ENCODE measurements at places on chromosomes 6 and 20. TPM values are rescaled to one million over a fixed set of nuclear protein-coding genes. Genes with fewer than 3 reads are reported as not detected.

Gene FERMT1
- 10.9 TPM for total RNA-seq

Gene SLC16A10
- 0.48 TPM for total RNA-seq

Gene TRIM26
- total RNA-seq: 51.7 TPM

Gene FAM209B
- 0.60 TPM for total RNA-seq

Gene VIP
- 0.36 TPM for total RNA-seq

Gene PBOV1
- total RNA-seq: not detected

DNA sequence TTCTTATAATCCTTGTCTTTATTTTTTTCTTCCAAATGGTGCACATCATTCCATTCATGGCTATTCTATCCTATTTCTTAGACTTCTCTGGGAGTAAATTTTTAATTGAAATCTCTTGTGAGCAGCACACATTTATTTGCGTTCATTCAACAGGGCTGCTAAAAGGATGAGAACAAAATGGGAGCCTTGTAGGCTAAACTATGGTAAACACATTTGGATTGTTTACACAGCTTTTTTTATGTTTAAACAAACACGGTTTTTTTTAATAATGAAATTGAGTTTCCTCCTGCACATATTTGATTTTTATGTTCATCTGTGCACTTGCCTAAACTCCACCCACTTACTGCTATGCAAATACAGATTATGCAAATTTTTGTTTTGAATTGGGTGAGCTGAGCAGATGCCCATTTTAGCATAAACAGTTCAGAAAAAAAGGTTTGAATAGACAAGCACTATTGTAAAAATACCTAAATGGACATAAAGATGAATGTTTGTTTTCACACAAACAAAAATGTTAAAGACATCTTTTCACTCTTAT lies 92.0 kb downstream of the OLIG3 start:
- no peak overlapping the region for H3K4me3 ChIP-seq
- no peak for DNase-seq
- H3K27ac ChIP-seq: no peak overlapping the region
- no peaks in the 10 kb centered on the region for H3K4me1 ChIP-seq

- no peak for DNase-seq
- H3K4me3 ChIP-seq: no peak overlapping the region
- H3K27me3 ChIP-seq: no peaks in the 10 kb centered on the region
Observed at GRCh38 chr20:25579081-25579770, 6.1 kb downstream of the NINL start.

- H3K36me3 ChIP-seq: no peaks in the 10 kb centered on the region
- no peaks in the 10 kb centered on the region for H3K4me1 ChIP-seq
- no peaks in the 10 kb centered on the region for H3K27me3 ChIP-seq
- no peak for DNase-seq
- H3K27ac ChIP-seq: no peak overlapping the region
Observed at GRCh38 chr6:110849781-110850180, 24.8 kb upstream of the AMD1 start.

DNA sequence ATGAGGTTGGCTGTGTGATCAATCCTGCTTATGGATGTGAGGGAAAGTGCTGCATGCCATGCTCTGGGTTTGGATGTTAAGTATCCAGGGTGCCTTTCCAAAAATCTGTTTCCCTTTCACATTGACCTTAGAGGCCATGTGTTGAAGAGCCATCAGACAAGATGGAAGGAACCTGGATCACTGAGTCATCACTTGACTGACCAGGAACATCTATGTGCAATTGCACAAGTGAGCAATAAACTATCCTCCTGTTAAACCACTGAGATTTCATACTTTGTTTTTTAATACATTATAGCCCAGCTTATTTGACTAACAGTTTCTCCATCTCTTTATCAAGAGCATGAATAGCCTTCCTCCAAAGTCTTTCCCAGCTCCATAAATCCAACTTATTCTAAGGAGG lies 17.8 kb upstream of the TMEM14A start:
- no peak for DNase-seq
- no peaks in the 10 kb centered on the region for H3K36me3 ChIP-seq
- H3K4me3 ChIP-seq: no peak overlapping the region
- H3K27me3 ChIP-seq: no peaks in the 10 kb centered on the region
- H3K27ac ChIP-seq: no peak overlapping the region

- H3K4me1 ChIP-seq: peaks cover 4% of the 10 kb centered on the region
- no peak overlapping the region for H3K4me3 ChIP-seq
- no peak for DNase-seq
- H3K27me3 ChIP-seq: peaks cover 2% of the 10 kb centered on the region
- no peak overlapping the region for H3K27ac ChIP-seq
Observed at GRCh38 chr6:157717340-157717748, 105.7 kb upstream of the SNX9 start.

GRCh38 chr20:40442181-40442963 lies 246.7 kb downstream of the MAFB start:
- no peaks in the 10 kb centered on the region for H3K36me3 ChIP-seq
- no peak for DNase-seq
- H3K4me1 ChIP-seq: no peaks in the 10 kb centered on the region
- no peak overlapping the region for H3K27ac ChIP-seq
- H3K4me3 ChIP-seq: no peak overlapping the region
- H3K27me3 ChIP-seq: no peaks in the 10 kb centered on the region

DNA sequence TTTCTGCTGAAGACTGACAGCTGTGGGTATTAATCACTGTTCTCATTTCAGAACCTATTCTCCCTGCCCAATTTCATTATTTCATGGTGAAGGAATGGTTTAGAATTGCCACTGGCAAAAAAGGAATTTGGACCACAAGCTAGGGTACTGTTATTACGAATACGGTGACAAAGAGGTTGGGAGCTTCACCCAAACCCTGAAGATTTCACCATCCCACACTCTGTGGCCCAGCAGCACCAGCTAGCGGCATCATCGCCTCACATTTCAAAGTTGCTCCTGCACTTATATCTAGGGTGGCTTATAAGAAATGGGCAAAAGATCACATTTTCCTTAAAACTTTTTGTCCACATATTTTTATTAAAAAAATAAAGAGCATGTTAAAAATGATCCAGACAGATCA lies 236.1 kb downstream of the SYNDIG1 start:
- H3K27ac ChIP-seq: no peak overlapping the region
- no peaks in the 10 kb centered on the region for H3K4me1 ChIP-seq
- no peaks in the 10 kb centered on the region for H3K27me3 ChIP-seq
- no peaks in the 10 kb centered on the region for H3K36me3 ChIP-seq
- no peak overlapping the region for H3K4me3 ChIP-seq
- DNase-seq: no peak

DNA sequence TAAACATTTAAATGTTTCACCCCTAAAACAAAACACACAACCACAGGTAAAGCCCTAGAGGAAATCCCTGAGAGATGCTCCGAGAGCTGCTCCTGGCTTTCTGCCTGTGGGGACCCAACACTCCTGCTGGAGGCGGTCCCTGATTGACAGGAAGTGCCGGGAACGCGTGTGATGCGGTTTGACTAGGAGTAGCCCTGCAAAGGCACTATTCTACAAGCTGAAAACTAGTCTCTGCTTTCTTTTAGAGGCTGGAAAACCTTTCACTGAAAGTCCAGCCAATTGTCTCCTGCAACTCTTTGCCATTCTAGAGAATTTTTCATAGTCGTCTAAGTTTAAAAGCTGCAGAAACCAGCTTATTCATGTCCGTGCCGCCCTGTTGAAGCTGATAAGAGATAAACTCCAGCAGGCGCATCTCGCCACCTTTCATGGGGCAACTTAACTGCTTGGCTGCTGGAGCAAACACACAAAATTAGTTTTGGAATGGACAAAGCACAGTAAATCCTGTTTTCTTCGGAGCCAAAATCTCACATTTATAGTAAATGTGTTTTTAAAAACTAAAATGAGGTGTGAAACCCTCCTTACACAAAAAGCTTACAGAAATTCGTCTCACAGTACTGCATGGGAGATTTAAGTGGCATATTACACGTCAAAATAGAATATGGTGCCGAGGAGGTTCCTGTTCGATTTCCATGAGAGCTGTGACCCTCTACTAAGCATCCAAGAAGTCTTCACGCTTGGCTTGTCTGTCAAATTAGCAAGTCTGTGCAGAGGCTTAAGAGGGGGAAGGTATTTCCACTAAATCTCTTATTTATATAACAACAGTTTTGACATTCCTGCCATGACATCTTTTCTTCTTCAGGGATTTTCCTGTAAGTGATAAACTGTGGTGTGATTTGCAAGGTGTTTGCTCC lies 46.9 kb downstream of the DACT2 start:
- no peaks in the 10 kb centered on the region for H3K27me3 ChIP-seq
- no peak for DNase-seq
- H3K36me3 ChIP-seq: no peaks in the 10 kb centered on the region
- H3K4me3 ChIP-seq: no peak overlapping the region

DNA sequence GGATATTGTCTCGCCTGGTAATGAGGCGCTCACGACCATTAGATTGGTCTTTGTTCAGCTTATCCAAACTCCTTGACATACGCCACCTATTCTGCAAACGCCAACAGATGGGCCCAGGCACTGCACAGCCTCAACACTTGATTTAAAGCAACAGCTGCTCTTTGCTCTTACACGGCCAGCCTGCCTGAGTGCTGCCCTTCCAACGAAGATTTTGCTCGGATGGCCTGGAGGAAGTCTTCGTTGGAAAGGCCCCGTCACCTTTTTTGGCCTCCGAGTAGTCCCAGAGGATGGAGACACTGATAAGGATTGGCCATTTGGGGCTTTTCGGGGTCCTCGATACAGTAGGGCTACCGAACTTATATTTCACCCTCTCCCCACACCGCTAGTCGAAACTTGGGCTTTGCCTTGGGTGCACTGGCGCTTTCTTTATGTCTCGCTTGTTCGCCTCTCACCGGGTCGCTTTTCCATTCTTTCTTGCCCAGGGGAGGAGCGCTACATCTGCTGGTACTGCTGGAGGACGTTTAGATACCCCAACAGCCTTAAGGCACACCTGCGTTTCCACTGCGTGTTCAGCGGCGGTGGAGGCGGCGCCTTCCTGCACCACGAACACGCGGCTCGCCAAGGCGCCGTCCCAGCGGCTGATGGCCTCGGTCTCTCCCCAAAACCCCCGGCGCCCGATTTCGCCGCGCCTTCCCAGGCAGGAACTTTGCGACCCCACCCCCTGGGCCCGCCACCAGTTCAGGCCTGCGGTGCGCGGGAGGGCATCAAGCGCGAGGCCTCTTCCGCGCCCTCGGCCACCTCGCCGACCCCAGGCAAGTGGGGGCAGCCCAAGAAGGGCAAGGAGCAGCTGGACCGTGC lies 6.1 kb downstream of the PRDM13 start:
- no peaks in the 10 kb centered on the region for H3K36me3 ChIP-seq
- DNase-seq: no peak
- peaks cover 8% of the 10 kb centered on the region for H3K4me1 ChIP-seq
- H3K27me3 ChIP-seq: peaks cover 92% of the 10 kb centered on the region

DNA sequence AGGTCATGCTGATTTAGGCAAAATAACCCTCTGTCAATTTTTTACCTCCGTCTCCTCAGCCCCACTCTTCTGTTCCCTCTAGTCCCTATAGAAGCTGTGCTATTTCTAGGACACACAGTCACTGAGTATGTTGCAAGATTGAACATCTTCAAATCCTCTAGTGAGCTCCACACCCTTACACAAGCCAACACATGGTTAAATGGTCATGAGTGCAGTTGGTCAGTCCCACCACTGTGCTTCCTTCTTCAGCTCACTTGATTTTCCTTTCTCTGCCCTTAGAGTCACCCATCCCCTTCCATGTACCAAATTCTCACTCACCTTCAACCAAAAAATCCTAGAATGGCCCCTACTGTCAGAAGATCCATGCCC lies 48.2 kb upstream of the F13A1 start:
- no peak overlapping the region for H3K4me3 ChIP-seq
- H3K27ac ChIP-seq: no peak overlapping the region
- DNase-seq: no peak
- no peaks in the 10 kb centered on the region for H3K4me1 ChIP-seq
- no peaks in the 10 kb centered on the region for H3K27me3 ChIP-seq

GRCh38 chr6:52416629-52417151 lies 3.5 kb upstream of the EFHC1 start:
- peak; percentile 61 for DNase-seq
- peaks cover 27% of the 10 kb centered on the region for H3K4me1 ChIP-seq
- H3K36me3 ChIP-seq: no peaks in the 10 kb centered on the region
- peak overlapping the region; percentile 82 for H3K27ac ChIP-seq
- H3K27me3 ChIP-seq: no peaks in the 10 kb centered on the region

- peaks cover 7% of the 10 kb centered on the region for H3K4me1 ChIP-seq
- no peaks in the 10 kb centered on the region for H3K36me3 ChIP-seq
- DNase-seq: peak; percentile 47
- no peaks in the 10 kb centered on the region for H3K27me3 ChIP-seq
- no peak overlapping the region for H3K27ac ChIP-seq
Observed at GRCh38 chr6:159450815-159451465, 242.1 kb downstream of the SOD2 start.

- H3K4me3 ChIP-seq: peak overlapping the region; percentile 27
- H3K4me1 ChIP-seq: peaks cover 39% of the 10 kb centered on the region
- H3K36me3 ChIP-seq: peaks cover 3% of the 10 kb centered on the region
- no peaks in the 10 kb centered on the region for H3K27me3 ChIP-seq
- no peak overlapping the region for H3K27ac ChIP-seq
- DNase-seq: no peak
Observed at GRCh38 chr6:137869549-137870307, 2.7 kb downstream of the TNFAIP3 start.

GRCh38 chr20:45860560-45861220 lies 3.3 kb downstream of the ZSWIM3 start:
- no peak overlapping the region for H3K27ac ChIP-seq
- no peaks in the 10 kb centered on the region for H3K27me3 ChIP-seq
- H3K4me1 ChIP-seq: peaks cover 24% of the 10 kb centered on the region
- no peak overlapping the region for H3K4me3 ChIP-seq
- H3K36me3 ChIP-seq: no peaks in the 10 kb centered on the region

DNA sequence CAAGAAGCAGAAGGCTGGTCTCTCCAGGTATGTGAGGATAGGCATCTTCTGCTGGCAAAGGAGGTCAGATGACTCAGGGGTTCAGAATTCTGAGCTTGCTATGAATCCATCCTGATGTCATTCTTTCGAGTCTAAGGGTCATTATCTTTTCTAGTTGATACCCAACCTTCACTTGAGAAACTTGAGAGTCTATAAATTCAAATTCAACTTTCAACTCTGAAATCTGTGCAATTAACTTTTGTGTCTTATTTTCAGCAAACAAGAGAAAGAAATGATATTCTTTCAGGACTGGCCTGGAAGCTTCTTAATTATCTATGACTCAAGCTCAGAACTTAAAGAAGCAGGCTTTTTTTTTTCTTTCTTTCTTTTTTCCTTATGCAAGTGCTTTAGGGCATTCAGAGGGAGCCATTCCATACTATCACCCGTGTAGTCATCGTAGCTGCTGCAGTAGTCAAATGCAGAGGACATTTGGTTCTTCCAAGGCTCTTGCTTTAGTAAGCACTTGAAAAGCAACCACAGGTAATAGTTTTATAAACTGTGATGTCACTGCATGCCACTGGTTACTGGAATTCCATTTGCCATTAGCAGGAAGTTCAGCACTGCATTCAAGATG lies 93.0 kb downstream of the ADTRP start:
- H3K4me1 ChIP-seq: peaks cover 5% of the 10 kb centered on the region
- H3K36me3 ChIP-seq: no peaks in the 10 kb centered on the region
- no peak overlapping the region for H3K4me3 ChIP-seq
- H3K27me3 ChIP-seq: no peaks in the 10 kb centered on the region
- DNase-seq: peak; percentile 76
- peak overlapping the region; percentile 1 for H3K27ac ChIP-seq

DNA sequence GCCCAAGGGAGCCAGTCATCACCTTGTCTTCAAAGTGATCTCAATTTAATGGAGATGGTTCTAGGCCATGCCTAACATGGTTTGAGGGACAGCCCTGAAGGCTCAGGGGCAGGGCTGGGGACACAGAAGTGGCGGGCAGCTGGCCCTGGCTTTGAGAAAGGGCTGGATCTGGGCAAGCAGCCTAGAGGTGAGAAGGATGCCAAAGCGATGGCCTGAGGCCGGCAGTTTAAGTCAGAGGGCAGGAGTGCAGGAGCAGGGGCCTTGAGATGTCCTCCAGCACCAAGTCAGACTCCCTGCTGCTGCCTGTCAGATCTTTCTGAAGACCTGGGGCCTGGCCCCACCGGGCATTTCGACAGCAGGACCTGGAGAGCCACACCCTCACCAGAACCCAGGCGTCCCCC lies 28.4 kb upstream of the APMAP start:
- DNase-seq: no peak
- no peaks in the 10 kb centered on the region for H3K27me3 ChIP-seq
- H3K36me3 ChIP-seq: no peaks in the 10 kb centered on the region
- H3K27ac ChIP-seq: no peak overlapping the region

Measured in astrocyte (in vitro differentiated cells and primary cell).